ENCODE measurements at places on chromosomes 12 and 14. TPM values are rescaled to one million over a fixed set of nuclear protein-coding genes. Genes with fewer than 3 reads are reported as not detected.

CACNA1C gene
- total RNA-seq = 18.9 TPM

PLEKHH1 gene
- total RNA-seq = 8.0 TPM

VRTN gene
- not detected for total RNA-seq

RAD9B gene
- 1.2 TPM for total RNA-seq

ANKRD9 gene
- total RNA-seq = 1.8 TPM

- peak; percentile 45 for DNase-seq
Measured at GRCh38 chr12:55681142-55682077, 26.3 kb downstream of the ITGA7 start.

DNA sequence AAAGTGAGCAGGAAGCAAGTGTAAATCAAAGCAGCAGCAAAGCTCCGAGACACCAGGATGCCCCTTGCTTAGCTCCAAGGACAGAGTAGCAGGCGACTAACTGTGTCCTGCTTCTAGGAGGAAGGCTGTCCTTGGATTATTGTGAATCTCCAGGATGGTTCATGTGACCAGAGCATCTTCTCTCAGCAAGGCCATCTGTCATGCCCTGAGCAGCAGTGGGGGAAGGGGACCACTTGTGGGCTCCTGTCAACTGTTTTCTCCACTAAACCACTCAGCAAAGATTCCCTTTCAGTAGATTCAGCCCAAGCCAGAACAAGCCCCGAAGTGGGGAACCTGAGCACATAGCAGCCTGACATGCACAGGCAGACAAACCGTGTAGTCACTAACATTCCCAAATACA is 19.4 kb downstream of the MAP3K9 start:
- DNase-seq = no peak

- no peak for DNase-seq
Measured at GRCh38 chr14:87076146-87076545, 916.8 kb downstream of the GALC start.

DNA sequence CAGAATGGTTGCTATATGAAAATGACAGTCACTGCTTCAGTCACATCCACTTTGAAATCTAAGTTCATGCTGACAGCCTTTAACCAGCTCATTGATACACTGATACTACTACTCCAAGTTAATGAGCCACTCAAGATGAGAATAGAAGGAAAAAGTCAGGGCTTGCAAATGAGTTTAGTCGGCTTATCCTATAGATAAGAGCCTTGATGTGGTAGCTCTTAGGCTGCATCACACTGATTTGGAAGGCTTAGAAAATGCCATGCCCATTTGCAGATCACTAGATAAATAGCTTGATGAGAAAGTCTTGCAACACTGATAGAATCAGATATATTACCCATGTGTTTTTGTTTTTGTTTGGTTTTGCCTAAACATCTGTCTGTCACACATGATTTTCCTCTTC is 251.4 kb upstream of the ATXN7L3B start:
- no peak for DNase-seq

DNA sequence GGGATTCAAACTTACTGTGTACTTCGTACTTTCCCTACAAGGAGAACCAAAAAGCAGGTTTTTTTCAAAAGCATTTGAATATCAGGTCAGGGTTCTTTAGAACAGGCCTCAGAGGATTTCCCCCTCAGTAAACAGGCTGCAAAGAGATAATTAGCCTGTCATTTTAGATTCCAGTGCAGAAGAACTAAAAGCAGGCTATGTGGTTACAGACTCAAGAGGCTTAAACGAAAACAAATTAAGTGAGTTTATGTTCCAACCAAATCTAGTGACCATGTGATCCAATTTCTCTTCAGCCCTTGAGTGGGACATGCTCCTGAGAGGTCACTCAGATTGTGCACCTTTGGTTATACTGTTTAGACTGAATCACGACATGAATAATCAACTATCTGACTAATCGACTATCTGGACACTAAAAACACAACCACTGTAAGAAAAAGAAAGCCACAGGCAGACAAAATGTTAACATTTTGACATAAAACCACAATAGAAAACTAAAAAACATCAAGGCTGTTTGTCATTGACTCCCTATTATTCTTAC is 4.5 kb downstream of the TMED8 start:
- DNase-seq = no peak

GRCh38 chr12:124148481-124149273 is 146.2 kb upstream of the RFLNA start:
- no peak for DNase-seq

DNA sequence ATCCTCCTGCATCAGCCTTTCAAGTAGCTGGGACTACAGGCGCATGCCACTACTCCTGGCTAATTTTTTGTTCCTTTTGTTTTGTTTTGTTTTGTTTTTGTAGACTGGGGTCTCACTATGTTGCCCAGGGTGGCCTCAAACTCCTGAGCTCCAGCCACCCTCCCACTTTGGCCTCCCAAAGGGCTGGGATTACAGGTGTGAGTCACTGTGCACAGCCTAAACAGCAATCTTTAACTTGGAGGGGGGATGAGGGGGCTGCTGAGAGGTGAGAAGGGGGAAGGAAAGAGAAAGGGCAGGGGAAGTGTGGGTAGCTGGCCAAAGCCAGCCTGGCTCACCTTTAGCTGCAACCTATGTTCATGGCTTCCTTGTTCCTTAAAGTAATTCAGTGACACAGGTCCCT is 77.4 kb downstream of the KDM2B start:
- no peak for DNase-seq

- DNase-seq = no peak
Measured at GRCh38 chr12:11701433-11701832, 52.0 kb downstream of the ETV6 start.

- DNase-seq = no peak
Measured at GRCh38 chr12:51622564-51622963, 31.5 kb downstream of the SCN8A start.

GRCh38 chr14:74083784-74084276 is 423 bp downstream of the ALDH6A1 start:
- DNase-seq = no peak

DNA sequence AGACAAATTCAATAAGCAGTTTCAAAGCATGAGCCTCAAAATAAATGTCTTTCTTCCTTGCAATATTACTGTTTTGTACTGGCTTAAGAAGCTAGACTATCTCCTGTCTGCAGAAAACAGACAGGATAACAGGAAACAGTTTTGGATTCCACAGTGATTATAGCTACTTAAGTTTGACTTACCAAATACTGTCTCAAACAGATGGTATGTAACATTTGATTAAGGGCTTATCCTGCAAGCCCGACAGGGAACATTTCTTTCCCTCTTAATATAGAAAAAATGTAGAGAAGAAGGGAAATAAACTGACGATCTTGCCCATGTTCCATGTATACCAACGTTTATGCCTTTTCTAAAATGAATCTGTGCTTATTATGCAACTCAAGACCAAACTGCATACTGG is 179.9 kb upstream of the EEA1 start:
- DNase-seq = no peak

- DNase-seq = no peak
Measured at GRCh38 chr14:44730860-44731259, 223.8 kb upstream of the FSCB start.

- DNase-seq = no peak
Measured at GRCh38 chr14:77113644-77114043, 15.6 kb downstream of the CIPC start.

DNA sequence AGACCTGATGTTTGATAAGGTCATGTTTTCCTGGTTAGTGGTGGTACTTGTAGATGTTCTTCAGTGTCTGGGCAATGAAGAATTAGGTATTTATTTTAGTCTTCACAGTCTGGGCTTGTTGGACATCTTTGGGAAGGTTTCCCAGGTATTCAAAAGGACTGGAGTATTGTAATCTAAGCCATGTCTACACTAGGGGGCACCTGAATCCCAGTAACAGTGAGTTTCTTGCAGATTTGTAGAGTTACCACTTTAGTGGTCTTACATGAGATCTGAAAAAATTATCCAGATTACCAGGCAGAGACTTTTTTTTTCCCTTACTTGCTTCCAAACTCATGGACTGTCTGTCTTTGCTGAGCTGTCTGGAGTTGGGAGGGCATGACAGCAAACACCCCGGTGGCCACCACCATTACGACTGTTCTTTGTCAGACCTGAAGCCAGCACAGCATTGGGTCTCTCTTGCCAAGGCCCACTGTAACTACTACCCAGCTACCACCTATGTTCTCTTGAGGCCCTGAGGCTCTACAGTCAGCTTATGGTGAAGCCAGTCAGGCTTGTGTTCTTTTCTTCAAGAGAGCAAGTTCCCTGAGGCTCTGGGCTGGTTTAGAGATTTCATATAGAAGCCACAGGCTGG is 820.7 kb upstream of the FBXO33 start:
- no peak for DNase-seq

DNA sequence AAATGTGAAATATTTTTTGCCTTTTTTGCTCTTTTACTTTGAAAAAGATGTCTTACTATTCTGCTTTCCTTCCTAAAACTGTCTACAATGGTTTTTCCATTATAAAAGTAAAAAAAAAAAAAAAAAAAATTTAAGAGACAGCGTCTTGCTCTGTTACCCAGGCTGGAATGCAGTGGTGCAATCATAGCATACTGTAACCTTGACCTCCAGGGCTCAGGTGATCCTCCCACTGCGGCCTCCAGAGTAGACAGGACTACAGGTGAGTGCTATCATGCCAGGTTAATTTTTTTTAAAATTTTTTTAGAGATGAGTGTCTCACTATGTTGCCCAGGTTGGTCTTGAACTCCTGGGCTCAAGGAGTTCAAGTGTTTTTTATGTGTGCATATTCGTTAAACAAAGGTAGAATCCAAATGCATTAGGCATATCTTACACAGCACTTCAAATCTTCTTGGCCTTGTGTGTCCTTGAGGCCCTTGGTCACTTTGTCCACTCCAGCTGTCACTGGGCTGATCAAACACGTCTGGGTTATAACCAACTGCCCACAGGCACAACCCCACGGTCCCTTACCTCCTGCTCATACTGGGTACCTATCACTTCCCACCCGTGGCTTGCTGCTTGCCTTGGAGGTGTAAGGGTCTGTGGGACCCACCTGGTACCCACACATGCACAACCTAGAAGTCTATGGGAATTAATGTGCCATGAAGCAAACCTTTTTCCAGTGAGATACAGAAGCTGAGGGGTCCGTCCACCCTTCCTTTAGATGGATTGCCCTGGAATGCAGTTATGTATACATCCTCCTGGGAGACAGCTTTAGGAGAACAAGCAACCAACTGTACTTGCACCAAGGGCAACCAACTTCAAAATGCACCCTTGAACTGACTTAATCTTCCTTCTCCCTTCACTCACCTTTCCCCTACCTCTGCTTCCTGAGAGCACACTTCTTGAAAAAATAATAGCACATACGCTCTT is 12.8 kb downstream of the RAD52 start:
- no peak for DNase-seq

- no peak for DNase-seq
Measured at GRCh38 chr14:95091581-95091980, 65.7 kb downstream of the DICER1 start.

GRCh38 chr12:99253068-99253467 is 394.5 kb upstream of the GARIN6 start:
- DNase-seq = no peak

DNA sequence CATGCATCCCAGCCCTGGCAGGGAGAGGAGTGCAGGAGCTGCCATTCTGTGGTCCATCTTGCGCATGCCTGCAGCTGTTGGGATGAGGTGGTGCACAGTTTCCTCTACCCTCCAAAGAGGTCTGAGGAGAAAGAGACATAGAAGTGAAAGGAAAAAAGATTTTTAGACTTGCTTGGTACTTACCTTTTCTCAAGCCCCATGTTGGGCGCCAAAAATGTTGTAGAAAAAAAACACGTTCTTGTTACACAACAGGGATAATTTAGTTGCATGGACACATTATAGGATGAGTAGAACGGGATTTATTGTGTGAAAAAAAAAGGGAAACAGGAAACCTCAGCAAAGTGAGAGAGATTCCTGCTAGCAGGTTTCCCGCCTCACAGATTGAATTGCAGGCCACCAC is 244.4 kb upstream of the GARIN2 start:
- DNase-seq = no peak

GRCh38 chr12:7610006-7610405 is 55.7 kb downstream of the APOBEC1 start:
- no peak for DNase-seq
